ENCODE measurements at places on chromosomes 1 and 21.

- DNase-seq = no peak
These were observed 62.5 kb downstream of the OSBPL9 start for GRCh38 chr1:51679435-51679834.

DNA sequence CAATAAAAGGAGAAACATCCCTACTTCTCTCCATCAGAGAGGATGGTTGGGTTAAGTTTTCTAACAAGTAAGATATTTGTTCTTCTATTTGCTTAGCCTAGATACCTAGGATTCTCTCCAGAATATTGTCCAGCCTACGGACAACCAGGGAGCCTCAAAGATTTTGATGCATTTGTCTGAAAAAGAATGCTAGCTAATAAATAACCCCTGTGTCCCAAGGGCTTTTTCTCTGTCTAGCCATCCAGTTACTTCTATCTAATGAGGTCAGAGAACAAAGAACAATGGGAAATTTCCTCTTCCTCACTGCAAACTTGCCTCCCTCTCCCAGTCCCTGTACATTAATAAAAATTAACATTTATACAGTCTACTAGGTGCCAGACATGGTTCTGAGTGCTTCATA lies 810 bp downstream of the RGS5 start:
- DNase-seq = no peak

- DNase-seq = no peak
These were observed 288.0 kb downstream of the HMCN1 start for GRCh38 chr1:186022184-186022583.

DNA sequence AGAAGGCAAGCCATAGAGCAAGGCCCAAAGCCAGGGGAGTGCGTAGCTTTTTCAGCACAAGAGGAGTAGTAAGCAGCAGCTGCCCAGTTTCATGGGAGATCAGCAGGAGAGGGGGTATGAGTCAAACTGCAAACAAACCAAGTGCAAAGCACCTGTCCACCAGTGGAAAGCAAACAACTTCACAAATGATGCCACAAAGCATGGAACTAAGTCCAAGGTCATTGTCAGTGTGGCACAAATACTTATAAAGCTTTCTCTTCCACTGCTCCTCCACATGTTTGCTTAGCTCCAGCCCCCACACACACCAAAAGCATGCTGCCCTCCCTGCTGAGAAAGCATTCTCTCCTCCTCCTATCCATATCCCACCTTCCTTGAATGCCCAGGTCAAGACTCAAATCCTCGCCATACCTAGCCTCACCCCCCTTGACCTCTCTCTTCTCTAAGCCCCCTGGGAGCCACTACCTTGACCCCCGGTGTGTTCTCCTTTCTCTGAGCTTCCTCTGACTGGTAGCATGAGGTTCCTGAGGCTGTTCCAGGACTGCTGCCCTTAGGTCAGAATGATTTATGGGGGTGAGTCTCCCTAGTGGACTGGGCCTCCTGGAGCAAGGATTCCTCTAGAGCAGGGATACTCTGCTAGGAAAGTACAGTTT lies 70.4 kb downstream of the DMAP1 start:
- DNase-seq = no peak

- DNase-seq = no peak
These were observed 1.7 kb downstream of the ISG15 start for GRCh38 chr1:1014799-1015681.

- no peak for DNase-seq
These were observed 232.9 kb upstream of the USP25 start for GRCh38 chr21:15496911-15497310.

GRCh38 chr21:43981151-43981870 lies 30.8 kb upstream of the TRAPPC10 start:
- DNase-seq = no peak

- DNase-seq = no peak
These were observed 46.4 kb upstream of the SCCPDH start for GRCh38 chr1:246677842-246678241.

GRCh38 chr1:11860587-11860986 lies 1.8 kb upstream of the NPPB start:
- DNase-seq = no peak

- no peak for DNase-seq
These were observed 20.6 kb upstream of the PPM1J start for GRCh38 chr1:112735752-112736151.

- peak; percentile 76 for DNase-seq
These were observed 18.8 kb downstream of the KNCN start for GRCh38 chr1:46532498-46533178.

GRCh38 chr1:206427291-206427690 lies 43.0 kb upstream of the IKBKE start:
- no peak for DNase-seq

DNA sequence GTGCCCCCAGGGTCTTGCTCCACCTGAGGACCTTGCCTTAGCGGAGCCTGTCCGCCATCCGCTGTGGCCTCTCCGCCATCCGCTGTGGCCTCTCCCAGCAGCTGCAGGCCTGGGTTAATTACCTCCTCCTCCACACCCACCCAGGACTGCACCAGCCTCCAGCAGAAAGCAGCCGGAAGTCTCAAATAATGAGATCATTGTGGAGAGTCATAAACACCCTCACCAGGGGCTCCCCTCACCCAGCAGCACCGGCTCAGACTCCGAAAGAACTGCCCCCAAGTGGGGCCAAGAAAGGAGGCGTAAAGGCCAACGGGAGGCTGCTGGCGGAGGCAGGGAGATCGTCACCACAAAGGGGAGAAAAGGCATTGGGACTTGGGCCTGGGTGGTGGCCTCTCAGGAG lies 10.7 kb upstream of the GPR153 start:
- DNase-seq = no peak

- no peak for DNase-seq
These were observed 3.4 kb upstream of the COL6A2 start for GRCh38 chr21:46094401-46095082.

DNA sequence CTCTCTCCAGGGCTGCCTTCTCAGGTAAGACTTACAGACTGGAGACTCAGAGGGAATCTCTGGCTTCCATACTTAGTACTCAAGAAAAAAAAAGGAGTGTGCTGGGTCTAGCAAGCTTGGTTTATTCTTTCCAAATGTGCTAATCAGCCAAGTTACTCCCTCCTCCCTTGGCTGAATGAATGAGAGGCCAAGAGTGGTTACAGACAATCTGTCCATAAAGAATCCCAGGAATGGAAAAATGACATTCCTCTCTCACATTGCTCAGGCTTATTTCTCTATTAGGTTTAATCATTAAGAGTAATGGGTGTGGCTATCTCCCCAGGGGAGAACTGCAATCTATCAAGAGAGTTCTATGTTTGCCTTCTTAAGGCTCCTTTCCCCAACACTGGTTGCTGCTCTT lies 547.3 kb upstream of the PLXNA2 start:
- no peak for DNase-seq

- DNase-seq = no peak
These were observed 237.1 kb downstream of the TM2D1 start for GRCh38 chr1:61487801-61488200.

DNA sequence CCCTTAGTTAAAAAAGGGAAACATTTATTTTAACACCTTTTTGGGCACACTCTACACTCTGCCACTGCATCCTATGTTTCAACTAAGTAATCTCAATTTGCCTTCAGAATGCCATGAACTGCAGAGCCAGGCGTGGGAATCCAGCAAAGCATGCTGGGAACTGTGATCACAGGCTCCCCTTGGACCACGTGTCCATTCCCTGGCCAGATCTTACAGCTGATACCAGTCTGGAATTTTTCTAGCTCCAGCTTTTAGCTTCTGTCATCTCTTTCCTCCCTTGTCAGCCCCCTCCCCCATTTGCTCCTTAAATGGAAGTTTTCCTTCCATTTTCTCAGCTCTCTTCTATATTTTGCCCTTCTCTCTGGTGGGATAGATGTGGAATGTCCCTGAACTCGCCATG lies 29.4 kb downstream of the RCSD1 start:
- DNase-seq = no peak

DNA sequence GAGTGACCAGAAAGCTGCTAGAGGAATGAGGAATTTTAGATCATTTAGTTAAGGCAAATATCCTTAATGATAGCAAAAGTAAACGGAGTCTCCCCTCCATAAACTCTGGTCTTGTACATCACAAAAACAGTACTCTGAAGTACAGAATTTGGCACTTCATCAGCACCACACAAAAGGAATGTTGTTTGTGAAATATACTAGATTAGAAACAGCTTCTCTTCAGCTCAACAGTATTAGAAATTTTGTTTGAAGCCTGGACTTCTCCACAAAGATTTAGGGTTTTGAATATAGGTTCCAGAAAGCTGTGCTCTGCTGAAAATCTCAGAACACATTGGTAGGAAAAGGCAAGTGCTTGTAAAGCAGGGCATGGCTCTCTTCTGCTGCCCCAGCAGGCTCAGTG lies 135.1 kb upstream of the PTGFR start:
- no peak for DNase-seq

GRCh38 chr1:167502192-167502551 lies 16.2 kb downstream of the CD247 start:
- DNase-seq = no peak

DNA sequence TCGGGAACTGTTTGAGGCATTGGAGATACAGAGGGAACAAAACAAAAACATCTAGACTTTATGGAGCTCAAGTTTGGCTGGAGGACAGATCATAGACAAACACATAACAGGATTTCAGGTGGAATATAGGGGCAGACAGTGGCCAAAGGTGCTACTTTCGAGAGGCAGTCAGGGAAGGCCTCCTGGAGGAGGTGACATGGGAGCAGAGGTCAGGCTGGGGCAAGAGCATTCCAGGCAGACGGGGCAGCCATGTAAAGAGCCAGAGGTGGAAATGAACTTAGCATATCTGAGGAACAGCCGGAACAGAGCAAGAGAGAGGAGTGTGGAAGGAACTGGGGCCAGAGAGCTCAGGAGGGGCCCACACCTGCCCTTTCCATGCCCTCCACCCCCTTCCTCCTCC lies 122.3 kb downstream of the DMRTB1 start:
- no peak for DNase-seq

GRCh38 chr21:21508859-21509258 lies 510.6 kb downstream of the NCAM2 start:
- no peak for DNase-seq

DNA sequence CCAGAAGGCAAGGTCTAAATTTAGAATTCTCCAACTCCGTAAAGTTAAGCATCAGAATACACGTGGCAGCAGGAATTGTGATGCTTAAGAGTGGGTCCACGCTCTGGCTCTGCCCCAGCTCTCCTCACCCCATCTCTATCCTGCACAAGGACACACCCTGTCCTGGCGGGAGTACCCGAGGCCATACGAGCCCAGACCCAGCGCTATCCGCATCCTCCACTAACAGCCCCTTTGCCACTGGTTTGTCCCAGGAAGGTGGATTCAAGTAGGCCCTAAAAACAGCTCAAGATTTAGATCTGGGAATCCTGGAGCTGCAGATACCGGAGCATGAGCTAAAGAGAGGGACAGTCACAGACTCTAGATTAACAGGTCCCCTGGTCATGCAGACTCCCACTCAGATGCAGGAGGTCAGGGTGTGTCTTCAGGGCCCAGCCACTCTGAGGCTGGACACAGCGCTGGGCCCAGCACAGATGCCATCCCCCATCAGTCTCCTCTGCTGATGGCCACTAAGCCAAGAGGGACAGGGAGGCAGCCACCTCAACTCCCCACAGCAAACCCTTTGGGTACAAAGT lies 393.3 kb downstream of the NPHP4 start:
- no peak for DNase-seq

GRCh38 chr1:69657971-69658370 lies 90.2 kb downstream of the LRRC7 start:
- DNase-seq = no peak

DNA sequence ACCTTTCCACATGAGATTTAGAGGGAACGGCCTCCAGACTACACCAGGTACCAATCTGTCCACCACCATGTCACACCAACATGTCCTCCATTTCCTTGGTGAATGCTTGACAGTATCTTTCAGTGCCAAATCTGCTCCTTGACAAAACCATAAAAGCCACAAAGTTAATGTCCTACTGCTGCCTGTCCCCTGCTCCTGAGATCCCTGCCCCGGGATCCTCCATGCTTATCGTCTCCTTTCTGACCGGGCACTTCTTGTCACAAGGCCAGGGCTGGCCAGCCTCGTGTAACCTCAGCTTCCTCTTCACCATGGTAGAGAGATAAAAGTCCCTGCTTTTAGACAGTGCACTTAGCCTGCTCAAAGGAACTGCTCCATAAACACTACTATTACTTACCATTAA lies 136.2 kb downstream of the NAV1 start:
- DNase-seq = no peak

GRCh38 chr21:39073063-39073462 lies 110.2 kb downstream of the PSMG1 start:
- no peak for DNase-seq

GRCh38 chr1:86503406-86504136 lies 34.8 kb downstream of the CLCA1 start:
- no peak for DNase-seq

DNA sequence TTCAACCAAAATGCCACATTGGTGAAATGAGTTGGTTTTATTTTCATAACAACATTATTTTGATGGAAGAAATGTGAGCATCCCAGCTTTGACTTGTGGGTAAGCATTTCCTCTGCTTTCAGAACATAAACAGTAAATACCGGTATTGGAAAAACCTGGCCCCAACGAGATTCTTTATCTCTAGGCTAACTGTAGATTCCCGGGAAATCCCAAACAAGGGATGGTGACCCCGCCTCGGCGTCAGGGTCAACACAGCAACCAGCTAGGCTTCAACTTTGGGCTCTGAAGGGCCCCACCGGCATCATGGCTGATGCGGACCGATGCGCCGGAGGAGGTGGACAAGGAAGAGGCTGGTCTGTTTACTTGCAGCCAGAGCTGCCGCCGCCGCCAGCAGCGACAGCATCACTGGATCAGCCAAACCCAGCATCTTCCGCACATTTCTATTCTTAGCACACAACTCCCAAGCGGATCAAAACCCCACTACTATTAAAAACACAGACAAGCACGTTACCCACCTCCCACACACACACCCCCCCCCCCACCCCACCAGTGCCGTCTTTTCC lies 1.1 kb downstream of the AKT3 start:
- no peak for DNase-seq

DNA sequence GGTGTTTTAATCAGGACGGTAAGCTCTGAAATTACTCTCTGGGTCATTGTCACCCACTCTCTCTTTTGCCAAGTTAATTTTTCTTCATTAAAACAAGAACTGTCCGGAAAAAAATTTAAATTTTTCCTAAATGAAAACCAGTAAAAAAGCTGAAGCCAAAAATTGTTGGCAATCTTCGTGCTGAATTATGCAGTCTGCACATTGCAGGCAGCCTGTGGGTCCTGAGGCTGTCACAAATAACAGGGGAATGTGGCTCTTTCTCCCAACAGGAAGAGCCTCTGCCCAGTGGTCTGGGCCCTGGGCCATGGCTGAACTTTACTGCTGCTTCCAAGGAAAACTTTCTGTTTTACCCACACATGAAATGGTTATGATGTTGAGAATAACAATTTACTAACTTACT lies 153.9 kb upstream of the SPAG17 start:
- no peak for DNase-seq

GRCh38 chr1:58670181-58670580 lies 29.7 kb downstream of the MYSM1 start:
- DNase-seq = no peak

DNA sequence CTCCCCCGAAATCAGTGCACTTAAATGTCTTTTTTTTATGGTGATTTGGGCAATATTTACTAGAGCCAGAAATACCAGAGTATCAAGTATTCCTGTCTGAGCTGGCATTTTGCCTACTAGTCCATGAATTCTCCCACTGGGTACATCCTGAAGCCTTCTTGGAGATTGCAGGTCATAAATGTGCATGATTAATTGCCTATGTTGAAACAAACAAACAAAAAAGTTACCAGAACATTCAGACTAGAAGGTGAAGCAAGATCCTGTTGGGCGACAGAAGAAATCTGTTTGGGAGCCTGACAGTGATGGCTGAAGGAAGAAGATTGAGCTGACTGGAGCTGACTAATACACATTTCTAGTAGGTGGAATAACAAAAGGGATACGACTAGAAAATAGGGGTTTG lies 127.4 kb upstream of the NRIP1 start:
- no peak for DNase-seq

GRCh38 chr1:204711103-204711946 lies 25.8 kb upstream of the LRRN2 start:
- no peak for DNase-seq
